Adipocyte (in vitro differentiated cells): ENCODE measurements at places on chromosomes 6 and 20.

DNA sequence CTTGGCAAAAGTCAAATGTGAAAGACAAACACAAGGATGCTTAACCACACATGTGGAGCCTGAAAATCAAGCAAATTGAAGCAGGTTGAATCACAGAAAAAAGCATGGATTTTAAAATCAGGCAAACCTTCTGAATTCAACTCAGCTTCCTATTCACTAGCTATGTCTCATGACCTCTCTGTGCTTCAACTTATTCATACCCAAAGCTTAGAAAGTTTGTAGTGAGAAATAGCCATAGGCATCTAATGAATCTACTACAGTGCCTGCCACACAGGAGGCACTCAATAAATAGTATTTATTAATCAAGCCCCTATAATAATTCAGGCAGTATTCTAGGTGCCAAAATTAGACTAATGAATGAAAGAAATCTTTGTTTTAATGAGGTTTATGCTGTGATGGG lies 112.2 kb upstream of the TNFAIP3 start:
- DNase-seq = no peak

DNA sequence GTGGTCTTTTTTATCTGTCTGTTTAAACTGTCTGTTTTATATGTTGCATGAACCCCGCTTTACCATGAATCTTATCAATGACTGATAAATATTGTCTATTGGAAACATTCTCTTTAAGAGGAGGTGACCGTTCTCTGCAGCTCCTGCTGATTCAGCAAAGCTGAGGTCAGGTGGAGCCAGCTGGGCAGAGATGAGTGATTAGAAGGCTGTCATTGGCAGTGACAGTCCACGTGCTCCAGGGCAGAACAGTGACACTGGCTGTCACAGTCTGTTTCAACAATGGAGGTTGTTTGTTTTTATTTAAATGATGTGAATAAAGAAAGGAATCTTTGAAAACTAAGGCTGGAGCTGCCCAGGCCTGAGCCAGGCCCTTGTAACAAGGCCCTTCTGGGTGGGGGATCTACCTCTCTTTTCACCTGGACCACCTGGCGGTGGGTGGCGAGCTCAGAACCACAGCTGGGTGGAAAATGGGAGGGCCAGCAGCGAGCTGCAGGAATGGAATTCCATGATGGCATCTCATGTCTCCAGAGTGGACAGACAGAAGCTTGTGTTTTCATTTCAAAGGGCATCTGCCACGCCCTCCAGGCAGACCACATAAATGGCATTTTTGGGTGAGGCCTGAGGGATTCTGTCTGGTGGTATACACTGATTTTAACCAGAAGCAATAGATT lies 12.6 kb downstream of the SYNJ2 start:
- peak; percentile 52 for DNase-seq

DNA sequence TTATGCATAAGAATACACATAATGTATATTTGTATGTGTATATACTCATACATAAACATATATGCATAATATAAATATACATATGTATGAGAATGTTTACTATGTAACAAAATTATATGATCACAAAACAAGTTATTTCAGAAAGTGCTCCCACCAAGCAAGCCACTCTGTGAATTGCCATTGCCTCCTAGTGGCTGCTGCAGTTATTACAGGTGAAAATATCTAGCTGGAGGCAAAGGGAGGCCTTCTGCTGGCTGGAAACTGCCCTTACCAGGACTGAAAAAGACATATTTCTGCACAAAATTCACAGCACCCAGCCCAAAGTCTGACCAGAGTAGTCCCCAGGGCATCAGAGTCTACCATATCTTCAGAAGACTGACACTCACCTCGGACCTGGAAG lies 14.4 kb upstream of the ADAM33 start:
- DNase-seq = no peak

GRCh38 chr6:72677740-72678139 lies 55.9 kb downstream of the KCNQ5 start:
- no peak for DNase-seq

DNA sequence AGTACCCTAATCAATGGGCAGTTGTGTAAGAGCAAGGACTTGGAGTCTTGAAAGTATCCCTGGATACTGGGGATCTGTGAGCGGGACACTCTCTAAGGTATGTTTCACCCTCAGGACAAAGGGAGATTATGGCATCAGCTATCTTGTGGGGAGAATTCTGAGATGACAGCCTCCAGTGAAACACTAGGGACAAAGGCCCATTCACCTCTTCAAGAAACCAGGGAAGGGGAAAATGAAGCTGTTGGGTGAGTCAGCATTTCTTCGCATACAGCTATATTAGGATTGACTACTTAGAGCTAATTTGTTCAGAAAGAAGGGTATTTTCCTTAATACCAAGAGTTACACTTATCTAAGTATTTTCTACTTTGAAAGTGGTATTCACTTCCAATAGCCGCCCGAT lies 35.9 kb downstream of the OPN5 start:
- DNase-seq = no peak

- no peak for DNase-seq
Observed at GRCh38 chr20:13625304-13625979, 13.3 kb downstream of the TASP1 start.
